ENCODE measurements at places on chromosomes 11 and 22. TPM values are rescaled to one million over a fixed set of nuclear protein-coding genes. Genes with fewer than 3 reads are reported as not detected.

DNA sequence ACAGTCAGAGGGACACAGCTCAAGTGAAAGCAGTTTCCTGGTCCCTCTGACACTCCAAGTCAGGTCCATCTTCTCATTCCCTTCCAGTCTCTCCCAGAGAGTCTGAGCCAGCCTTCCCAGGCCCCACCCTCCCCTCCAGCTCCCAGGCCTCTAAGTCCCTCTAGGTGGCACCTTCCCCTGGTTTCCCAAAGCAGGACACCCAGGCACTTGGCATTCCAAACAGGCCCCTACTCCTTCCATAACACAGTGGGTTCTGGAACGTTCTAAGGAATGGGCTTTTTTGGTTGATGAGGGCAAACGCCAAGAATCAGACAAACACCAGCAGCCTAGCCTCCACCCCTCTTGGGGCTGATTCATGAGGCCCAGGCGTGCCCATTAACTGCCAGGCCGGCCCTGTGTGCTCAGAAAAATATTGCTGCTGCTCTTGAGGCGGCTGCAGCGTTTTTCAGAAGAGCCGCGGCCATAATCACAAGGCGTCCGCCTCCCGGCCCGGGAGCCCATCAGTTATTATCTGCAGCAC lies 418.7 kb downstream of the SOX6 start:
- H3K4me1 ChIP-seq, result no peaks in the 10 kb centered on the region
- H3K36me3 ChIP-seq, result no peaks in the 10 kb centered on the region
- DNase-seq, result no peak

Gene VSTM5
- total RNA-seq, result 0.22 TPM

GRCh38 chr11:73252577-73253191 lies 19.5 kb upstream of the P2RY6 start:
- H3K4me3 ChIP-seq, result no peak overlapping the region
- no peaks in the 10 kb centered on the region for H3K36me3 ChIP-seq
- no peak for DNase-seq
- no peaks in the 10 kb centered on the region for H3K4me1 ChIP-seq
- no peaks in the 10 kb centered on the region for H3K27me3 ChIP-seq
- no peak overlapping the region for H3K27ac ChIP-seq

DNA sequence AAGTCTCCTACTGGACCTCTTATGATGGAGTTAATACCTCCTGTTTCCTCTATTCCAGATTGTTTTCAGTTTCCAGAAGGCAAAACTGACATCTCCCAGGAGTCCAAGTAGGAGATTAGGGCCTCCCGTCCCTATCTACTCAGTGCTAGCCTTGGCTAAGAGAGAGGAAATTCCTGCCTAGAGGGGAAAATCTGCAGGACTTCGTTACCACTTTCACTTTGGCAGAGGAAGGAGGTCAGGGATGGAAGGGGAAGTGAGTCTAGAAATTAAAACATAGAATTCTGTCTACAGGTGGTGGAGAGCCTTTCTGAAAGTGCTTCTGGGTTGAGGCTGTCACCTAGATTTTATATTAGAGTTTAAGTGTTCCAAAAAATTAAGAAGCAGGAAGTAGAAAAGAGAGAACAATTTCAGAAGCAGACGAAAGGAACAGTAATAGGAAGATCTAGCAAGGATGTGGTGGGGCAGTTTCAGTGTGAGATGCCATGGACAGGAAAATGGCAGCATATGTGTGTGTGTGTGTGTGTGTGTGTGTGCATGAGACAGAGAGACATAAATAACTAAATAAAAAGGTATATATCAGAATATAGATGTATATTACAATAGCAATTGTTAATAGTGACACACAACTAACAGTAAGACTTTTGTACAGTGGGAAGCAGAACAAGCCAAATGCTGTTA lies 2.4 kb upstream of the TRIM68 start:
- H3K36me3 ChIP-seq, result no peaks in the 10 kb centered on the region
- no peaks in the 10 kb centered on the region for H3K4me1 ChIP-seq
- no peak overlapping the region for H3K4me3 ChIP-seq
- no peak overlapping the region for H3K27ac ChIP-seq
- H3K27me3 ChIP-seq, result no peaks in the 10 kb centered on the region

Gene BIK
- 2.1 TPM for total RNA-seq

Gene TTC9C
- 34.5 TPM for total RNA-seq

DNA sequence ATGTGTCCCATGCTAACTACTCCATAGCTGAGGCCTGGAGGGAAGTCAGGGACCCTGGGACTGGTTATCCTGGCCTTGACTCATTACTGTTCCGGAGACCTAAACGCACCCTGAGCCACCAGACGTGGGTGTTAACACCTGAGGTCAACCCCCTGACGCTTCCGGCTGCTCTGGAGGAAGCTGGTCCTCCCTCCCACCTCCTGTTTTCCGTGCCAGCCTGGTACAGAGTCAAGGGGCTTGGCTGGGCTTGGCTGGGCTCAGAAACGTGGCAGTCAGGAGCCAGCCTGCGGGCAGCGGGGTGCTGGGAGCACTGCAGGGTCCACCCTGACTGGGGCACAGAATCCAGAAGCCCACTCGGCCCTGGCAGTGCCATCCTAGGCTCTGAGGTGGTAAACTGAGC lies 2.6 kb downstream of the TMPRSS4 start:
- no peaks in the 10 kb centered on the region for H3K36me3 ChIP-seq
- DNase-seq, result no peak
- no peaks in the 10 kb centered on the region for H3K27me3 ChIP-seq
- peaks cover 4% of the 10 kb centered on the region for H3K4me1 ChIP-seq
- no peak overlapping the region for H3K27ac ChIP-seq

Gene PIH1D2
- 0.73 TPM for total RNA-seq

DNA sequence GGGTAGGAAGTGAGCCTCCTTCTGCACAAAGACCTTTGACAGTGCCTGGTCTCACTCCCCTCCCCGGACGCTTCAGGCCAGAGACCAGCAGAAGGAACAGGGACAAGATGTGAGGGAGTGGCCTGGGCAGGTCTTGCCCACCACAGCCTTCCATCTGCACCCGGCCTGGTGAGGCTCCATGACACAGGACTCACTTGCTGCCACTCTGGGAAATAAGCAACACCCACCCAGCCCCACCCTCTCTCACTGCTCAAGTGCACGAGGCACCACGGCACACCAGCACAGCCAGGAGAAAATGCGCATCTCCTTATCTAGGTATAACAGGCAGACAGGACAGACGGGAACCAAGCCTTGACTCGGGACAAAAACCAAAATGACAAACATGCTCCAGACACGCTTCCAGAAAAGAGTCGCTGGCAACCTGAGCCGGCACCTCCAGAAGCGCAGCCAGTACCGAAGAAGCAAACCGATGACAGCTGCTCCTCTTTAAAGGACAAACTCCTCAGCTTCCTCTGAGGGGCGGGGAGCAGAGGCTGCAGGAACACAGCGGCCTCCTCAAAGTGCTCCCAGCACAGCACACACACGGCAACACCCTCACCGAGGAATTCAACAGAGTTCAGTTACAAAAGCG lies 41.7 kb downstream of the BRD1 start:
- peaks cover 24% of the 10 kb centered on the region for H3K36me3 ChIP-seq
- DNase-seq, result no peak
- no peak overlapping the region for H3K27ac ChIP-seq
- no peak overlapping the region for H3K4me3 ChIP-seq

- no peak overlapping the region for H3K4me3 ChIP-seq
- no peaks in the 10 kb centered on the region for H3K4me1 ChIP-seq
- no peak overlapping the region for H3K27ac ChIP-seq
- no peak for DNase-seq
- H3K27me3 ChIP-seq, result no peaks in the 10 kb centered on the region
These were observed 71.3 kb downstream of the PPP2R1B start for GRCh38 chr11:111694851-111695250.

DNA sequence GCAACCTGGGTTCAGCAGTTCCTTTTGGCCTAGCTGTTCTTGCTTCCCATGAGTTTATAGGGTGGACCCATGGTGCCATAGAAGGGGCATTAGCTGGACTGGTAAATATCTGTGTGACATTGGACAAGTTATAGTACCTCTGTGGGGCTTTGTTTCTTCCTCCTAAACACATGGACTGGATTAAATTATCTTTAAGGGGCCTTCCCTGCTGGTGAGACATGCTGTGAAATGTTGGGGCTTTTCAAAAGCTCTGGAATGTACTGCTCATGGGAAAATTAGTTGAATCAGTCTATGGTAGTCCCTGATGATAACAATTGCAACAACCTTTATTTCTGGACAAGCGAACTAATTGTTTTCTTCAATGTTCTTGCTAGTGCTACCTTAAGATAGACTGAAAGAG lies 276.2 kb downstream of the BLID start:
- H3K27me3 ChIP-seq, result no peaks in the 10 kb centered on the region
- H3K4me3 ChIP-seq, result no peak overlapping the region
- no peak overlapping the region for H3K27ac ChIP-seq
- peaks cover 6% of the 10 kb centered on the region for H3K4me1 ChIP-seq
- no peak for DNase-seq
- H3K36me3 ChIP-seq, result no peaks in the 10 kb centered on the region

GRCh38 chr11:122656631-122657101 lies 1.1 kb downstream of the UBASH3B start:
- H3K36me3 ChIP-seq, result no peaks in the 10 kb centered on the region
- no peak for DNase-seq

GRCh38 chr11:986270-986951 lies 50.1 kb downstream of the MUC6 start:
- H3K4me1 ChIP-seq, result no peaks in the 10 kb centered on the region
- H3K36me3 ChIP-seq, result peaks cover 28% of the 10 kb centered on the region
- no peak for DNase-seq
- H3K4me3 ChIP-seq, result no peak overlapping the region
- H3K27me3 ChIP-seq, result no peaks in the 10 kb centered on the region

Gene TP53AIP1
- total RNA-seq, result not detected

Gene PARVA
- 13.5 TPM for total RNA-seq

Gene TSPAN32
- total RNA-seq, result not detected

DNA sequence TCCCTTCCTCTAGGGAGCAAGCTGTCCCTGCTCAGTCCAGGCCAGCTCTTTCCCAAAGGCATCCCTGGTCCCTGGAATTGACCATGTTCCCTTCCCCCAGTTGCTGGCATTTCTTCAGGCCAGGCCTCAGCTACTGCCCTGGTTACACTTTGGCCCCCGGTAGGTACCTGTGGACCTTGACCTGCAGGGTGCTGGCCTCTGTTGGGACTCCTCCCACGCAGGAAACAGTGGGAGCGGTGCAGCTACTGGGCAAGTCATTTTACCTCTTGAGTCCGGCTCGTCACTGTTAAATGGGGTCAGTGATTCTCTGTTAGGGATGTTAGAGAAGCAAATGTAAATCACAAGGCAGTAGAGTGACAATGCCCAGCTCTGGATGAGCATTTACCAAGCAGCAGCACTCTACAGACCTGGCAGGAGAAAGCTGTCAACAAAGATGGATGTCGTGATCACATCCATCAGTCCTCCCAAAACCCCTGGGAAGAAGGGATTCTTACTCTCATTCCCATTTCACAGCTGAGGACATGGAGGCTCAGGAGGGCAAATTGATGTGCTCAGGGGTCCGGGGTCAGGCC lies 16.9 kb downstream of the MYO7A start:
- no peak for DNase-seq
- H3K27me3 ChIP-seq, result peaks cover 2% of the 10 kb centered on the region
- no peaks in the 10 kb centered on the region for H3K36me3 ChIP-seq

GRCh38 chr22:23772649-23773473 lies at the start of gene MMP11:
Gene MMP11 (plus strand): TSS chr22:23772849. CDS start chr22:23772871, 22 bp downstream.
- no peaks in the 10 kb centered on the region for H3K36me3 ChIP-seq
- peak within 1 kb of the TSS; percentile 71 for H3K4me3 ChIP-seq
- DNase-seq, result peak; percentile 81
- H3K27me3 ChIP-seq, result peaks cover 30% of the 10 kb centered on the region
- peaks cover 6% of the 10 kb centered on the region for H3K4me1 ChIP-seq

Gene OR52N4
- total RNA-seq, result not detected

Gene OR4A16
- not detected for total RNA-seq

- H3K36me3 ChIP-seq, result no peaks in the 10 kb centered on the region
- H3K4me3 ChIP-seq, result no peak overlapping the region
- no peak for DNase-seq
- no peak overlapping the region for H3K27ac ChIP-seq
These were observed 13.5 kb downstream of the CDON start for GRCh38 chr11:126049159-126049558.

- H3K36me3 ChIP-seq, result peaks cover 17% of the 10 kb centered on the region
- no peaks in the 10 kb centered on the region for H3K4me1 ChIP-seq
- DNase-seq, result no peak
- no peak overlapping the region for H3K27ac ChIP-seq
- H3K27me3 ChIP-seq, result no peaks in the 10 kb centered on the region
- no peak overlapping the region for H3K4me3 ChIP-seq
These were observed 27.3 kb downstream of the CTR9 start for GRCh38 chr11:10778217-10778970.

Gene RIMBP3B
- total RNA-seq, result 0.19 TPM

Measured in H1 (cell line).